ENCODE measurements at places on chromosomes 5 and 9.

DNA sequence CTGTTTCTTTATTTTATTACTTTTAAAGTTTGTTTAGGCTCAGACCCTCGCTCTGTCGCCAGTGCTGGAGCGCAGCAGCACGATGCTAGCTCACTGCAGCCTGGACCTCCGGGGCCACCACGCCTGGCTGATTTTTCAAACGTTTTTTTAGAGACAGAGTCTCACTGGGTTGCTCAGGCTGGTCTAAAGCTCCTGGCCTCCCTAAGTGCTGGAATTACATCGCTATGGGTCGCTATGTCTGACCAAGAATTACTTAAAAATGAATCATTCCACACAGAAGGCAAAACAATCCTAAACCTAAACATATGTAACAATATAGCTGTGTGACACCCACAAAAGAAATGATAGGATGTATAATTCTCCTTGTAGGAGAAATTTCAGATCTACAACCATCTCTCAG lies 86.9 kb upstream of the SIMC1 start:
- no peak for DNase-seq

DNA sequence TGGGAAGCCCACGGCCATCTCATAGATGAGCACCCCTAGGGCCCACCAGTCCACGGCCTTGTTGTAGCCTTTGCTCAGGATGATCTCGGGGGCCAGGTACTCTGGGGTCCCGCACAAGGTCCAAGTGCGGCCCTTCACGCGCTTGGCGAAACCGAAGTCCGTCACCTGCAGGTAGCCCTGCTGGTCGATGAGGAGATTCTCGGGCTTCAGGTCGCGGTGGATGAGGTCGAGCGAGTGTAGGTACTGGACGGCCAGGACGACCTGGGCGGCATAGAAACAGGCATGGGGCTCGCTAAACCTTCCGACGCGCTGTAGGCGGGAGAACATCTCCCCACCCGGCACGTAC lies 558 bp downstream of the PRKACG start:
- DNase-seq: no peak

- no peak for DNase-seq
These were observed 586.4 kb downstream of the TAF11L14 start for GRCh38 chr5:18220631-18221030.

DNA sequence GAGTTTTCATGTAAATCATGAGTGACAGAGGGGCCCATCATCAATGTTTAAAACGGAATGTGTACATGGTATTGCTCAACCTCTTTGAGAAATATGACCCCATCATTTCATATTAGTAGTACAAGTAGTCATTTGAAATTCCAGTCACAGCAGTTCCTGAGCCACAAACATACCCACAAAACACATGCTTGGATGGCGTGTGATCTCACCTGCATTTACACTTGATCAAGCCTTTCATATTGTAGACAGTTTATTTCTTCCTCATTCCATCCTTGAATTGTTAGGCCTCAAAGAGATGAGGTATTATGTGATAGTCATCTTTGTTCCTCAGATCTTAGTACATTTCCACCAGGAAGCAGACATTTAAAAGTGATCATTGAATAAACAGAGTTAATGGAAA lies 96.8 kb upstream of the TAS2R1 start:
- no peak for DNase-seq

- DNase-seq: no peak
These were observed 91.6 kb downstream of the ZSWIM6 start for GRCh38 chr5:61423487-61424145.

- no peak for DNase-seq
These were observed 15.9 kb downstream of the SRD5A1 start for GRCh38 chr5:6649186-6649585.

DNA sequence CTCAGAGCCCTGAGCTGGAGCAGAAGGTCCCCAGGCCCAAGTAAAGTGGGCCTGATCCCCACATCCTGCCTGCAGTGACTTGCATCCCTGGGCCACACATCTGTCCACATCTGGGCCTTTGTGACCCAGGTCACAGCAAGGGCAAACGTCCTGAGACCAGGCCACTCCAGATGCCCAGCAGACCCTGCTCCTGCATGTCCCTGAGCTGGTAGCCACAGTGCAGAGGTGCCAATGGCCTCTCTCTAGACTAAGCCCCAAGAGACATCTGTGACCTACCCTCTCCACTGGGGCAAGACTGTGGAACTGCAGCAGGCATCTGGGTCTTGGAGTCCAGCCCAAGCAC lies 2.5 kb downstream of the FLT4 start:
- no peak for DNase-seq
